Mesenchymal stem cell (in vitro differentiated cells and primary cell): ENCODE measurements at places on chromosomes 2 and 18.

GRCh38 chr18:52657043-52657805 is 317.2 kb downstream of the DCC start:
- DNase-seq: no peak

DNA sequence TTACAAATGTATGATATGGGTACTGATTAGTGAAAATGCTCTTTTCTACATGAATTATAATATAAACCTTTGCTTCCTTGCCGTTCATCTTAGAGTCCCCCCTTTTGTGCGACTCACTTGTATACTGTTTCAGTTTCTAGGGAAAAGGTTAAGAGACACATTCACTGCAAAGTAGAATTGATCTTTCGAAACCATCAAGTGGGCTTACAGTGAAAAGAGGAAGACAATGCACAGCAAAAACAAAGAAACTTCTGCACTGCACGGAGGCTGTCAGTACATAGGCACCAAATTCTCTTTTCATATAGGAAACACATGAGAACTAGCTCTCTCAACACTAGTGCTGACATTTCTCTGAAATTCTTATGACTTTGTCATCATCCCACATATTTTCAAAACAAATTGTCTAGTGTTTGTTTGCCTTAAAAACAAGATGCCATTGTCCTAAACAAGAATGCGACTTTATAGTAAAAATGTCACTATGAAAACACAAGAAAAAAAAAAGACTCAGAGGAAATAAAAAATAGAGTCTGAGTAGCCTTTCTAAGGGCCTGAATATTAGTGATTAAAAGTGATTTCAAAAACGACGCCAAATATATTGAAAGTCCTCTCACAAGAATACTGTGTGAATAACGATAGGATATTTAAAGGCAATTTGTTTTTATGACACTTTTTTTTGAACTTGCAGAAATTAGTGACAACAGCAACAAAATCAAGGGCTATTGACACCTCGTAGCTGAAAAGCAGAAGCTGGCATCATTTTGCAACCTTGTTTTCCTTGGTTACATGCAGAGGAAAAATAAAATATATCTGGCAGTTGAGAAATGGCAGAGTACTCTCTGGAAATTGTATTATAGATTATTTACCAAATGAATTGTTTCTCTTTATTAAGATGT is 827.0 kb downstream of the BCL11A start:
- DNase-seq: no peak

GRCh38 chr18:22816266-22817176 is 116.6 kb upstream of the RBBP8 start:
- no peak for DNase-seq

- DNase-seq: no peak
Measured at GRCh38 chr2:106058469-106059137, 135.5 kb downstream of the UXS1 start.

DNA sequence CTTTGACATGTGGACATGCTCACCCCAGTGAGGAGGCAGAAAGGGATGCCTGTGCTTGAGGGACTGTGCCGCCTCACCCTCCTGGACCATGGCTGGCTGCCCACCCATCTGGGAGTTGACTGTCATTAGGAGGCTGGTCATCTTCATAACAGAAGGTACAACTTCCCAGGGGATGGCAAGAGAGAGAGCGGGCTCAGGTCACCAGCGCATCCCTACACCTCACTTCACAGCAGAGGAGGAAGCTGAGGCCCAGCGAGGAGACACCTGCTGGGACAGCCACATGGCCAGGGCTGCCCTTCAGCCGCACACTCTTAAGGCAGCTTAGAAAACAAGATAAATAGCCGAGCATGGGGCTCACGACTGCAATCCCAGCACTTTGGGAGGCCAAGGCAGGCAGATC is 59.4 kb downstream of the ADCY3 start:
- DNase-seq: no peak

DNA sequence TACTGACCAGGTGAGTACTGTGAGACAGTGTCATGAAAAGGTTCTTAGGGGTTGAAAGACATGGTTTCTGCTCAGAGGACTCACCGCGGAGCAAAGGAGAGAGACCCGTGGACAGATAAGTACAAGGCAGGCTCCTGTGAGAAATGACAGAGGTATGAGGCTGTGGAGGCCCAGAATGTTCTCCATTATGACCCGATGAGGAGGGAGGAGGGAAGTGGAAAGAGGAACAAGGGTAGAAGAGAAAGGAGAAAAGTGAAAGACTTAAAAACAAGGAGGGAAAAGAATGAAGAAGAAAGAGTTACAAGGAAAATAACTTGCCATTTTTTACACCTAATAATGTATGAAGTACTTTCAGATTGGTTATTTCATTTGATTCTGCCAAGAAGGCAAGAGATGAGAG is 29.8 kb downstream of the MAPRE3 start:
- DNase-seq: no peak

DNA sequence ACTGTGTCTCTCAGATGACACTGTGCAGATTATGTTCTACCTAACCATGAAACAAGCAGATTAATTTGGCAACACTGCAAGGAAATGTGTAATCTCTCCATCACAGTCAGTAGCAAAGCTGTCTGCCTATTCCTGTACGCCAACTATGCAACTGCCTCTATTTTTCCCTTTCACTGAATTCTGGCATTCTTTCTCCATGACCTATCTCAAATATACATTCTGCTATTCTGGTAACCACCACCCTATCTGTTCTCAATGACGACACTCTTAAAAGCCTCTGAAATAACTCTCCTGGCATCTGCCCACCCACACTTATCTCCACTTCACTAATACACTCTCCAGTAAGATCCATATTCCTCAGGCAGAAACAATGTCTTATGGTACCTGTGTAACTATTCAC is 78.7 kb downstream of the ABCA12 start:
- peak; percentile 17 for DNase-seq

DNA sequence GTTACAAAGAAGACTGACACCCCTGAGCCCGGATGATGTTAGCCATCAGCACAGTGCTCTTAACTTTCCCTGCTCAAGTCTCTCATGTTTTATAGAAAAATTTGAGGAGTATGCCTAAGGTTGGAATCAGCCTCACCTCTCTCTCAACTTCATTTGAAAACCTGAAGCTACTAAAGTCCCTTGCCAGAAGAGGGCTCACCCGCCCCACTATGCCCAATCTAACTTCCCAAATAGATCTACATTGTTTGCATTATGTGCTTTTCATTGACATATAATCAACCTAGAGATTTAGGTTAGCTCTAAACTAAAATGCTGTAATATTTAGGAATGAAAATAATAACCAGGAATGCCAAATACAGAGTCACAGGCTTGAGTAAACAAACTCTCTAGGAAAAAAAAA is 305.4 kb downstream of the NCKAP5 start:
- no peak for DNase-seq

DNA sequence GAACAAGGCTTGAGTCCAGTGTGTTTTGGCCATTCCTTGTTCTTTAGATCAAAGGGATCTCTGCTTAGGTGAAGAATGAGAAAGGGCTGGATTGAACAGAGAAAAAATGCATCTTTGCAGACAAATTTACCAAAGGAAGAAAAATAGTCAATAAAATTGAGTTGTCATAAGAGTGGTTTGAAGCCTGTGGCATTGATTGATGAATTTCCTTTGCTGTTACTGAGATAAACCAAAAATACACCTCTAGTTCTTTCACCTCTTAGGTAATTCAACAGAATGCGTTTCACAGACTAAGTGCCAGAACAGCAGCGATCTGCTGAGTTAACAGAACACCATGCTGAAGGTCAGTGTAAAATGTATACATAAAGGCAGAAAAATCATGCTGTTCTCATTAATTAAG is 96.8 kb downstream of the SPHKAP start:
- DNase-seq: no peak

- DNase-seq: no peak
Measured at GRCh38 chr18:33580546-33580945, 2.5 kb downstream of the ASXL3 start.

GRCh38 chr18:45063246-45064038 is 382.8 kb downstream of the SETBP1 start:
- DNase-seq: no peak
